ENCODE measurements at places on chromosomes 7 and 10. TPM values are rescaled to one million over a fixed set of nuclear protein-coding genes. Genes with fewer than 3 reads are reported as not detected.

DNA sequence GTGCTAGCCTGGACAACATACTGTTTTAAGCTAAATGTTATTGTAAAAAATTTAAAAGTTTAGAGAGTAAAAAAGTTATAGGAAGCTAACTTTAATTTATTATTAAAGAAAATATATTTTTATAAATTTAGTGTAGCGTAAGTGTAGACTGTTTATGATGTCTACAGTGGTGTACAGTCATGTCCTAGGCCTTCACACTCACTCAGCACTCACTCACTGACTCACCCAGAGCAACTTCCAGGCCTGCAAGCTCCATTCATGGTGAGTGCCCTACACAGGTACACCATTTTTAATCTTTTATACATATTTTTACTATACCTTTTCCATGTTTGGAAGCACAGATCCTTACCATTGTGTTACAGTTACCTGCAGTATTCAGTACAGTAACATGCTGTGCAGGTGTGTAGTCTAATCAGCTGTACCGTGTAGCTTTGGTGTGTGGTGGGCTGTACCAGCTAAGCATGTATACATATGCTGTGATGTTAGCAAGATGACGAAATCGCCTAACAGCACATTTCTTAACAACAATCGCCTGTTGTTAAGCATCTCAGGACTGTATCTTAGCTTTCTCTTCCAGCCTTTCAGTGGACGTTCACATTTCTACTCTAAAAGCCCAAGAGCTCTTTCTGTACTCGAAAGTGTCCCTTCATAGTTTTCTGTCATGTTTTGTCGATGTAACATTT is 12.5 kb downstream of the RNF32 start:
- no peak for DNase-seq

GRCh38 chr10:112898540-112899390 is 51.3 kb upstream of the TCF7L2 start:
- DNase-seq, result no peak

DNA sequence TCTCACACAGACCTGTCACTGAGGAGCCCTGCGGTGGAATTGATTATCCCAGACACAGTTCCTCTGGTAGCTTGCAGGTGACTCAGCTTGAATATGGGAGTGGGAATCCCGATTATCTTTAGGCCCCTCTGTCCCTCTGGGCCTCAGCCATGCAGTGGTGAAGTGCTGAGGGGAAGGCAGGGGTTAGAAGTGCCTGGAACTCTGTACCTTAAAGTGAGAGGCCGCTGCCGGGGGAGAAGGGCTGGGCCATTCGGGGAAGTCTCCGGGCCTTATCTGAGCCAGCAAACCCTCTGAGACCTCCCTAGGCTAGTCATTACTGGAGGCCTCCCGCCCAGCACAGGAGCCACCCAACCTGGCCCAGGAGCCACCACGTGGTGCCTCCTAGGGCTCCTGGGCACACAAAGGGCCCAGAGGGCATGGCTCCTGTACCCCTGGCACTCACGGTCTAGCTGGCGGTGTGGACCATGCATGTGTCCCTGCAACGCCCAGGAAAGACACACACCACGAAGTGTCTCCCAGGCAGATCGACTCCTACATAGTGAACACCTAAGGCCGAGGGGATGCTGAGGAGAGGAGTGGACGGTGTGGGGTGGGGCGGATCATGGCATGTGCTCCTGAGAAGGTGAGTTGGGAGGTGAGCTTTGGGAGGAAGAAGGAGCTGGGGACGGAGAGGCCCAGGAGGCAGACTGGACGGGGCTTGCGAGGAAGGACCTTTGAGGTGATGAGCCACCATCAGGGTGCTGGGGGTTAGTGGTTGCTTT is 56.2 kb downstream of the HK1 start:
- no peak for DNase-seq

DNA sequence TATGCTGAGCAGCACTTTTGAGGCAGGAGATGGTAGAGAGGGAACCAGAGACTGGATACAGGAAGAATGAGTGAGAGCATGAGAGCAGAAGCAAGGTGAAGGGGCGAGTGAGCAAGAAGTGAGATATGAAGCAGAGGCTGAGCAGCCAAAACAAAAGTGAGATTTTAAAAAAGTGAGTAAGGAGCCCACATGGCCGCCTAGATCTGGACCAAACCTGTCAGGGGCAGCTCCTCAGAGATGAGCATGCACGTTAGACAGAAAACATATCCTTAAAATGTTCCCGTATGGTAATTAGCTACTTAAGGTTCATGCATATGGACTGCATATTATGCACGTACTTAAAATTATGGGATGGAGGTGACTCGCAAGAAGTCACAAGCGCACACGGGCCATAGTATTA is 22.5 kb downstream of the TMEM176A start:
- DNase-seq, result no peak

FAM13C gene
- polyA plus RNA-seq, result 33.3 TPM

GRCh38 chr7:112449353-112449752 is 907 bp upstream of the IFRD1 start:
- peak; percentile 1 for DNase-seq

DNA sequence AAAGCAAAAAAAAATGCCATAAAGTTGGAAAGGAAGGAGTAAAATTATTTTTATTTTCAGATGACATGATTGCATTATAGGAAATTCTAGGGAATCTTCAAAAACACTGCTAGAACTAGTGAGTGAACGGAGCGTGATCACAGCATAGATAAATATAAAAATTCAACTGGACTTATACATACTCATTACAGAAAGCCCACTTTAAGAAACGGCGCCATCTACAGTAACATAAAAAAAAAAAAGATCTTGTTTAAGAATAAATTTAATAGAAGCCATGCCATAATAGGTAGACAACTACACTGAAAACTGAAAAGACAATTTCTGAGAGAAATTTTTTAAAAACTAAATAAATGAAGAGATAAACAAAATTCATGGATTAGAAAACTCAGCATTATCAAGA is 623.1 kb upstream of the MGMT start:
- DNase-seq, result no peak

- no peak for DNase-seq
These were observed 559.4 kb downstream of the SUGCT start for GRCh38 chr7:40694026-40694809.

VWDE gene
- 3.7 TPM for polyA plus RNA-seq

- no peak for DNase-seq
These were observed 139.1 kb downstream of the ARHGAP12 start for GRCh38 chr10:31789555-31789954.

GRCh38 chr10:101767600-101767945 is 8.3 kb downstream of the FGF8 start:
- DNase-seq, result no peak
